IPS-NIHi11 (cell line): ENCODE measurements at places on chromosomes 16 and 17.

DNA sequence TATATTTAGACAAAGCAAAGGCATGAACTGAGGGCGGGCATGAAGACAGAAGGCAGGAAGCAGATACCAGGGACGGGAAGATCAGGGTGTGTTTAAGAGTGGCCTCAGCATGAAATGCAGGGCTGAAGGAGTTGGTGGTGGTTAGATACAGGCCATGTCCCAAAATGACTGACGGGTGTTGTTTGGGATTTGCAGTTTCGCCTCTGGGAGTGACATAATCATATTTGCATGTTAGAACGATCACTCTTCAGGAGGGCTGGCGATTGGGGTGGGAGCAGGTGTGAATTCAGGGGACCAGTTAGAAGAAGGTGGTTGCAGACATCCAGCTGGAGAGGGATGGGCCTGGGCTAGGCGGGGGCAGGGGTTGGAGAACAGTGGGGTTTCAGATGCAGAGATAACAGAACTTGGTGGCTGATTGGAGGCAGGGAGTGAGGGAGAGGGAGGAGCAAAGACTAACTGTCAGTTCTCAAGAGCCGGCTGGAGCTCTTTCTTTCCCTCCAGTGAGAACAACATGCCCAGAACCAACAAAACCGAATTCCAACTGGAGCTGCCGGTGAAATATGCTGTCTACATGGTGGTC, 27.2 kb upstream of the ITGAX start:
- DNase-seq: no peak

- no peak for DNase-seq
Measured at GRCh38 chr17:49670002-49670401, 7.9 kb downstream of the SPOP start.

- DNase-seq: no peak
Measured at GRCh38 chr16:87548046-87548445, 54.3 kb upstream of the JPH3 start.

- DNase-seq: no peak
Measured at GRCh38 chr17:67819722-67820121, 5.6 kb upstream of the BPTF start.

GRCh38 chr17:19449656-19450055, 38.6 kb downstream of the RNF112 start:
- no peak for DNase-seq
